ENCODE measurements at places on chromosomes 16 and 17.

DNA sequence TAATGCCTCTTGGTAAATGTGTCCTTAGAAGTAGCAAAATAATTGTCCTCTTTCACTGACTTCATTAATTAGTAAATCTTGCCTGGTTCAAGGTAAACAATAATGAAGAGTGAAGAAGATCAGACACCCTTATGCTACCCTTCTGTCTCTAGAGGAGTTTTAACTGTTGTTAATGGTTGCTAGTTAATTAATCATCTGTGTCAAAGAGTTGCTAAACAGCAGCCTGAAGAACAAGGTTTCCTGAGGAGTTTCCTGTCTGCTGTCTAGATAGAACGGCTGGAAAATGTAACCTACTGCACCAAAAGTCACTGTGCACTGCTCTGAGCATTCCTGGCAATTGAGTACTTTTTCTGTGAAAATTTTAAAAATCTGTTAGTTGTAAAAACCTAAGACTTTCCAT, 131.3 kb downstream of the NLK start:
- DNase-seq, result no peak

GRCh38 chr16:86856946-86857586, 278.7 kb downstream of the FOXL1 start:
- no peak for DNase-seq

GRCh38 chr16:72029567-72030271, 21.2 kb downstream of the DHODH start:
- DNase-seq, result no peak

GRCh38 chr17:6539871-6540270, 16.5 kb downstream of the PITPNM3 start:
- DNase-seq, result no peak

All from activated effector memory CD4-positive, alpha-beta T cell treated with Interleukin-2 at 50 U/mL for 16 hours (primary cell).